Stimulated activated CD4-positive, alpha-beta T cell treated with anti-CD3 and anti-CD28 coated beads, Interleukin-4, amount 100 ng/mL, for 48 hours (primary cell): ENCODE measurements at places on chromosomes 1 and 21.

- DNase-seq = no peak
Measured at GRCh38 chr1:70358921-70359564, 4.5 kb upstream of the ANKRD13C start.

- DNase-seq = no peak
Measured at GRCh38 chr1:183477986-183478781, 5.9 kb downstream of the SMG7 start.

DNA sequence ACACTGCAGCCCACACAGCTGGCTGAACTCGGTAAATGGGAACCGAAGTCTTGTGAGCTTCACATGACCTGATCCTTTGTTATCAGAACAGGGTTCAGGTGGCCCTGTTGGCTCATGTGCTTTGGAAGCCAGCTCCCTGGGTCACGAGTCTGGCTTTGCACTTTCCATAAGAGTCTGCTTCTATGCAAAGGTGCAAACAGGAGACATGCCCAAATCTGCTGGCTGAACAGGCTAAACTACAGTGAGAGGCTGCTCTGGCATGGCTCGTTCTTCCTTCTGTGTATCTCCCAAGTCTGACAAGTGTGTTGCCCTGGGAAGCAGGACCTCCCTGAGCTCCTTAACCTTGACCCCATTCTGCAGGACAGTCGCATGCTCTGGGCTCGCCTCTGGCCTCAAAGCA, 549.6 kb downstream of the KIF26B start:
- no peak for DNase-seq

- no peak for DNase-seq
Measured at GRCh38 chr1:65769636-65770035, 23.1 kb upstream of the PDE4B start.

- DNase-seq = no peak
Measured at GRCh38 chr21:38790961-38791360, 14.8 kb upstream of the ETS2 start.

DNA sequence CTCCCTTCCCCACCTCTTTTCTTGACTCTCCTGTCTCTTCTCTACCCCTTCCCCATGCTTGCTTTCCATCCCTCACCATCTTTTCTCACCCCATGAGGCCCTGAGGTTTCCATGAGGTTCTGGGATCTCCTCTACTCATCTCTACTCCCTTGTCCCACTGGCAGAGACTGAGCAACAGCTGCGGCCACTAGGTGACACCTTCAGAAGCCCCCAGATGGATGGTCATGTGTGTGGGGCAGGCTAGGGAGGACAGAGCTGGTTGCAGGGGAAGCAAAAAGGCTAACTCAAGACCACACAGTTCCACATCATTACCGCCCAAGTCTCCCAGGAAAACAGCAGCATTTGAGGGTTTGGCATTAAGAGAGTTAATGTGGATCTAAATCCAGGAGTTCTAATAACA, 45.0 kb downstream of the LRRN2 start:
- DNase-seq = no peak

DNA sequence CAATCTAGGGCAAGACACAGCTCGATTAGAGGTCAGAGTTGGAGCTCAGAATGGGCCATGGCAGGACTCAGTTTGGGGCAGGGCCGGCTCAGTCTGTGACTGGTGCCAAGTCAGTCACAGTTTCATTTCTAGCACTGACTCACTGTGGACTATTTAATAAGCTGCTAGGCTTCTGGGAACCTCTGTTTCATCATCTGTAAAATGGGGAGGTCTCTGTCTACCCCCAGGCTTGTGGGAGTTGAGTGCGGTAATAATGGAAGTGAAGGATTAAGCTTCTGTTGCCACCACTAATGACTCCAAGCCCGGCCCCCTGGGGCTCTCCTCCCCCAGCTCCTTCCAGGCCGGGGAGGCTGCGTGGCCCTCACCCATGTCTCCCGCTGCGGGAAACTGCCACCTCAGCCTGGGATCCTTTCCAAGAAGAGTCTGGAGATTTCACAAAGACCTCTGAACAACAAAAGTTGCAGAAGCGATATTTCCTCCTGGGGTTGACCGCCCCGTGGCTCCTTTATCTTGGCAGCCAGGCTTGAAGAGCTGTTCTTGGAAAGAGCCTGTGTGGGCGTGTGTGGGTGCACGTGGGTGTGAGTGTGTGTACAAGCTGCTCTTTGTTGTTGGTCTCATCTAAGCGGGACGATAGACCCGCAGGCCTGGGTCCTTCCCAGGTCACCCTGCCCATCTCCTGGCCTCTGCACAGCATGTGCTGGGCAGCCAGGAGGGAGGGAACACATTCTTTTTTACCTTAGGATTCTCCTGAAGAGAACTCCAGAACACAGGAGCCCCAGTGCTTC, 29.1 kb downstream of the KNCN start:
- peak; percentile 21 for DNase-seq

- DNase-seq = peak; percentile 41
Measured at GRCh38 chr21:34544032-34544496, 32.1 kb upstream of the KCNE1 start.

DNA sequence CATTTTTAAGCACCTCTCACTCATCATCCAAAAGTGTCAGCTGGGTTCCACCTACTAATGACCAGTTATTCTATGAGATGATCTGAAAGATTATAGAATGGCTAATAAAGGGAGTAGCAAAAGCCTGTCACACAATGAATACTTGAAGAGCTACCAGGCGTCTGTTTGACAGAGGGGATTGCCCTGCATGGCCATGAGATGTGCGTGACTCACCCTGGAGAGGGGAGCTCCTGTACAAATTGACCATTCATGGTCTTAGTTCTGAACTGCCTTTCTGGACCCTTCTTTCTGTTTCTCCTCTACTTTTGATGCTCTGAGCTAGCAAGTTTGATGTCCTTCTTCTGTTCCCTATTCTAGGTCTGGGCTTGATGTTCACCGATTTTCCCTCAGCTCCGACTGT, 85.2 kb upstream of the ABCD3 start:
- no peak for DNase-seq

DNA sequence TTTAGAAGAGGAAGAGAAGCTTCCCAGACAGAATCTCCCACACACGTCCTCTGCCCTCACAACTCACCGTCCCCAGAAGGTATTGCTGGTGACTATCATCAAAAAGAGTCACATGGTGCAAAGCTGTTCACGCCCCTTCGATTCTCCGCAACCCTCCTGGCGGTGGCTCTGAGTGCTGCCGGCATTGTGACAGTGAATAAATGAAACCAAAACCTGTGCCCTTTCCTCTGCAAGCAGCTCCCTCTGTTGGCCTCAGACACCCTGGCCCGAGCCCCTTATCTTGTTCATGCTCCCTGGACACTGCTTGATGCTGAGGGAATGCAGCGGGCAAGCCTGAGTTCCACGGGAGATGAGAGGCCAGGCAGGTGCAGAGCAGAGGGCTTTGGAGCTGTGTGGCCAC, 510.3 kb downstream of the NPHP4 start:
- peak; percentile 12 for DNase-seq

DNA sequence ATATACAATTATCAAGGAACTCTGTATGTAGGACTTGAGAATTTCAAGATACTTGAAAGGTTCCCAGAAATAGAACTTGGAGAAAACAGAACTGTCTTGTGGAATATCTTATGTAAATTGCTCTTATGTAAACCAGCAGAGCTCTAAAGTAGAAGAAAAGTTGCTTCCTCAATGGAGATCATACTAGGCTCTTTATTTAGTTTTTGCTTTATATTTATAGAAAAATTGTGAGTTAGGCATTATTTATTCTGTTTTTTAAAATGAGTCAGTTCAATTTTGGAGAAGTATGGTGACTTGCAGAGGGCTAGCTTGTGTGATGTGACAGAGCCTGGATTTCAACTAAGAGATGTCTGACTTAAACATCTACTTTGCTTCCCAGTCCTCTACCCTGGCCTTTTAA, 40.4 kb downstream of the ATP6V1G3 start:
- DNase-seq = no peak

- DNase-seq = peak; percentile 73
Measured at GRCh38 chr1:20732588-20733359, at the start of gene SH2D5. Gene SH2D5 (minus strand): TSS chr1:20732703. CDS start chr1:20728044, 4,659 bp downstream.

- peak; percentile 46 for DNase-seq
Measured at GRCh38 chr1:156123356-156124196, 9.1 kb downstream of the LMNA start.

DNA sequence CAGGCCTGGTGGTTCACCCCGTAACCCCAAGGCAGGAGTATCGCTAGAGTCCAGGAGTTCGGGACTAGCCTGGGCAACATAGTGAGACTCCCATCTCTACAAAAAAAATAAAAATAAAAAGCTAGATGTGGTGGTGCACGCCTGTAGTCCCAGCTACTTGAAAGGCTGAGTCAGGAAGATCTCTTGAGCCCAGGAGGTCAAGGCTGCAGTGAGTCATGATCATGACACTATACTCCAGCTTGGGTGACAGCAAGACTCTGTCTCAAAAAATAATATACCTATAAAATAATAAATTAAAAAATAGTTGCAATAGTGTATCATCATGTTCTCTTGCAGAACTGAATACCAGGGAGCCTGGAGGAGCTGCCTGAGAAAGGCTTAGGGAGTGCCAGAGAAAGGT, 19.9 kb upstream of the TMEM39B start:
- DNase-seq = no peak

DNA sequence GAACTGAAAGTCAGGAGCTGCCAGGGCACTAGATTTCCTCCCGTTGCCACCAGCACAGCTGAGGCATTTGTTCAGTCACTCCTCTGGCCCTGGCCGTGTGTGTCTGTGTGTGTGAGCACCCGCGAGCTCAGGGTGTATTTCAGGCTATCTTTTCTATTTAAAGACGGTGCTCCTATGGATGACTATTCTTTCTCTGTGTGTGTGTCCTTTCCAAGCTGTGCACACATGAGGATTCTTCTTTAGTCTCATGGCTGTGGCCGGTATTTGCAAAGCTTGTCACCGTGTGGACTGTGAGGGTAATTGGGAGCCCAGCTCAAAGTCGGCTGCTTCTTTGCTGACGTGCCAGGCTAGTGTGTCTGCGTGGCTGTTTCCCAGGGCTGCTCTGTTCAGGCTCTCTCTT, 3.0 kb upstream of the KCND3 start:
- DNase-seq = no peak

- no peak for DNase-seq
Measured at GRCh38 chr1:54869173-54869851, 17.7 kb downstream of the DHCR24 start.

DNA sequence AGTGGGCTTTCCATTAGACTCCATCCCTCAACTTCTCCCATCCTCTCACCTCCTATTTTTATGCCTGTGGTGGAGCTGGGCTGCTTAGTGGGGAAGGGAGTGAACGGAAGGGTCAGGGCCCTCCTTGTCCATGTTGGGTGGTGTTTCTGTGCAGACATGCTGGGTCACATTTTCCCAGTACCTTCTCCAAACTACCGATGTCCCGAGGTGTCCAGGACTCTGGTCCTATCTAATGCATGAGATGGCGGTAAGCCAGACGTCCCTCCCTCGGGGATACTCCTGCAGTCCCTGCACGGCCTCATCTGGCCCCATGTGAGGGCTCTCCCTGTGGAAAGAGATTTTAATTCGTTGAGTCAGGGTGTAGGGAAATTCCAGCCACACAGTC, 61.0 kb downstream of the OBSCN start:
- no peak for DNase-seq
